ENCODE measurements at places on chromosomes 5 and 9.

- no peak for DNase-seq
These were observed 33.5 kb upstream of the CKS2 start for GRCh38 chr9:89277454-89277853.

GRCh38 chr9:126108240-126108639 lies 218.4 kb upstream of the MVB12B start:
- no peak for DNase-seq

- DNase-seq, result no peak
These were observed 35.0 kb downstream of the PRELID2 start for GRCh38 chr5:145800181-145800580.

DNA sequence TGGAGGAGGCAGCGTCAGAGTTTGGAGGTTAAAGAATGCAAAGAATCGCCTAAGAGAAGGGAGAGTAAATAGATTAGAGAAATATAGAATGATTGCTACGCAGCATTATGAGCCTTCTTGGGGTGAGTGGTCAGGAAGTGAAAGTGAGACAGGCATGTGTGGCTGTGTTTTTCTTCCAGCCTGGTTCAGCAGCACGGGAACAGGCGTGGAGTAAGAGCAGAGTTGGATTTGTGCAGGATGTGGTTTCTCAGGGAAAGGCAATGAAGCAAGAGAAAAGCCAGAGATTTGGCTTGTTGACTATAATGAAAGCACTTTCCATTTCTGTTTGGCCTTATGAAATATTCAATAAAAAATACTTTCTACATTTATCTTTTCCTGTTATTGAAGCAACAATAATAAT lies 34.3 kb upstream of the FRMD3 start:
- DNase-seq, result no peak

DNA sequence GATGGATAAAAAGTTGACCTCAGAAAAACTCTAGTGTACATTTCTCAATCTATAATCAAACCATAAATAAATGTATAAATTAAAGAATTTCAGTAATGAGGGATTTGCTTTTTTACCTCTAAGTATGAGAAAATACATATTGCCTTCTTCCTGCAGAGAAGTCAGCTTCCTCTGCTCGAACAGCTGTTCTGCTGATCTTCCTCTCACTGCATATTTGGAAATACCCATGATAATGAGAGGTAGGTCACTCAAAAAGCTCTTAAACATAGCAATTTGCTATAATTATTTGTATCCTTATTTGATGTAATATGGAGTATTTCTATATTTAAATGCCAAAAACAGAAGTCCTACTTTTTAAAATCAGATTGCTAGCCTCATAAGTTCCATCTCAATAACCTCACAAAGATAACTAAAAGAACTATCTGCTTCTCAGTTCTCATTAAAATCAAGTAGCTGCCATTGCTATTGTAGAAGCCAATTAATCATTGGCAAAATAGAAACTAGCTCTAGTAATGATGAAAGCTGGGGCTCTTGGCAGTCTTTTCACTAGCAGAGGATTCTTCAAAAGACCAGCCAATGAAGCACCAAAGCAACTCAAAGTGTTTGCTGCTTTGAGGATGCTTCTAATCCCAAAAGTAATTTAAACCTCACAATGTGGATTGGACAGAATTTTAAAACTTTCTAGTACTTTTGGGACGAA lies 35.7 kb upstream of the OR13D1 start:
- DNase-seq, result no peak

- DNase-seq, result no peak
These were observed at the start of gene HSDL2 for GRCh38 chr9:112380102-112380824. HSDL2 (plus strand) TSS chr9:112380108; CDS start chr9:112380164, 56 bp downstream.

DNA sequence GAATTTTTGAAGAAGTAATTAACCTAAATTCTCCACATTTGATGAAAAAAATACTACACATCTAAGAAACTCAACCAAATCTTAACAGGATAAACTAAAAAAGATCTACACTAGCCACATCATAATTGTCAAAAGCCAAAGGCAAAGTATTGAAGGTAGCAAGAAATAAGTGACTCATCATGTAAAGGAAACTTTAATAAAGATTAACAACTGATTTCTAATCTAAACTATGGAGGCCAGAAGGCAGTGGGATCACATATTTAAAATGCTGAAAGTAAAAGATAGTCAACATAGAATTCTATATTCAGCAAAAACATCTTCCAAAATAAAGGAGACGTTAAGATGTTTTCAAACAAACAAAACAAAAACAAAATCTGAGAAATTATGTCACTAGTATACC lies 2002.9 kb downstream of the MAT2B start:
- DNase-seq, result no peak

Measured in stimulated activated CD4-positive, alpha-beta T cell treated with anti-CD3 and anti-CD28 coated beads, TNF-alpha, amount 100 ng/mL, for 1 hour (primary cell).